ENCODE measurements at places on chromosomes 2 and 18.

DNA sequence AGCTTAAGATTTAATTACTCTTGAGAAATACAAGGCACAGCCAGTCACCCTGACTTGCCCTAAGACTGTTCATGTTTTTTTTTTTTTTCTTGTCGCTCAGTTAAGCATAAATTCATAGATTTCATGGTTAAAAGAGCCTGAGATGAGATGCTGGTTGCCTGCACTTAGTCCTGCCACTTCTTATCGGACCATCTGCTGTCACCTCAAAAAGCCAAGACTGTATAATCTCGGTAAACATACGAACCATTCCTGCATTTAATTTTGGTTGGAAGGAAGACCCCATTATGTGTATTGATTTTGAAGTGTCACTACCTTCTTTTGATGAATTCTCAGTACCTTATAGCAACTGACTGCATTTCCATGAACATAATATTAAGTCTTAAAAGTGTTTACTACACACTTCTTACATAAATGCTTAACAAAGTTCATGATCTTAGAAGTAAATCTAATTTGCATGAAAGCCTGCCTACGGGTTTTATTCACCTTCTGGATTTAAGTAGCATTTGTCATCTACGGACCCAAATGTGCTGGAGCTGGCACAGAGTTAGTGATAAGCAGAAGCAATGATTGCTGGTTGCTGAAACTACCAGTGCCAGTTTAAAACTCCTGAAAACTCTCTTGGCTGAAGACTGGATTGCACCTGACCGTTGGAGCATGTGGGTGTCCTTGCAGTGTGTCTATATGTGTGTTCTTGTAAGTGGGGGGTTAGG lies 843.4 kb downstream of the TMEM182 start:
- no peak for DNase-seq

DNA sequence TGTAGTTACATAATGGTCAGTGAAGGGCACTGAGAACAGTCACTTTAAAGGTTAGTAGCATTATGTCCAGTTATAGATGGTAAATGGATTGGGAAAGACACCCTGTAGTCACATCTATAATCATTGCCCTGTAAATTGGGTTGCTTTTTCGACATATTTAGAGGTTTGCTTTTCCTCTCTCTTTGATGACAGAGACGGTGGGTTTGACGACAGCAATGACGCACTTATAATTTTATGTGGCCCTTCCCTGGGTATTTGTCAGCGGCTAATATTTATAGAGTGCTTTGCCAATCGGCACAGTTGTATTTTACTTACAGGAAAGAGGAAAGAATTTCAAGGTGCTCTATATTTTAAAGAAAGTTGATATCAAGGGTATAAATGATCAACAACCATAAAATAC lies 2.8 kb downstream of the CPS1 start:
- DNase-seq = no peak

DNA sequence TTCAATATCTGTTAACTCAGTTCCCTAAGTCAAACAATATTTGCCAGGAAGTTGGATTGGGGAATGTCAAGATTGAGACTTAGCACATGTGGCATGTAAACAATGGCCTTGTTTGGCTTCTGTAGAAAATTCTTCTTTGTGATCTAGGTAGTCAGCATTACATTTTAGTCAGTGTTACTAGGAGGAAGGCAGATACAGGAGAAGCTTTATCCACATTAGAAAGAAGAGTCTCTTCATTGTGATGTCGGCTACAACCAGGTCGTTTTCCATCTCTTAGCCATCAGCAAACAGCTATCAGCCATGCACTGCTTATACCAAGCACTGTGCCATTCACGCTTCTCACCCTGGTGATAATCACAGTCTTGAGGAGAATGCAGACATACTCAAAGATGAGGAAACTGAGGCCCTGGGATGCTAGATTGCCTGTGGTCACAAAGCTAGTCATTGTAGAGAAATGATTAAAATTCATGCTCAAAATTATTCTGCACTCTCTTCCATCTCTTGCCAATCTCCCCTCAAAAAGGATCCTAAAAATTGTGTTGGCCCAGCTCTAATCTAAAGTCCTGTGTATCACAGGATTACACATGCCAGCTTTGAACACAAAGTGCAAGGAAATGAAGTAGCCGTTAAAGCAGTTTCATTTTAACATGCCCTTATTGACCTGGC lies 3.2 kb downstream of the GALNT5 start:
- DNase-seq = no peak

- no peak for DNase-seq
These were observed 129.9 kb downstream of the PRPF40A start for GRCh38 chr2:152587187-152587947.

DNA sequence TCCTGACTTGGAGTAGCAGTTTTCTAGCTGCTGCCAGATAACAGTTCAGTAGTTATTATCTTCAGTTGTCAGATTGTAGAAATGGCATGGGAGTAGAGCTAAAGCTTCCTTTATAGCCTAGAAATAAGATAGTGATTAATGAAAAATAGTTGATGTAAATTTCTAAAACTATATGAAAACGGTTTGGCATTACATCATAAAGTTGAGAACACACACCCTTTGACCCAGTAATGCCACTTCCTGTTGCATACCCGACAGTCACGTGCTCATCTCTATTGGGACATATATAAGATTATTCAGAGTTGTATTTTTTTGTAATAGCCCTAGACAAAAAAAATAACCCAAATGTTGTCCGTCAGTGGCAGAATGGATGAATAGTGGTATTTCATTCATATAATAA lies 39.4 kb upstream of the ASB1 start:
- DNase-seq = no peak

DNA sequence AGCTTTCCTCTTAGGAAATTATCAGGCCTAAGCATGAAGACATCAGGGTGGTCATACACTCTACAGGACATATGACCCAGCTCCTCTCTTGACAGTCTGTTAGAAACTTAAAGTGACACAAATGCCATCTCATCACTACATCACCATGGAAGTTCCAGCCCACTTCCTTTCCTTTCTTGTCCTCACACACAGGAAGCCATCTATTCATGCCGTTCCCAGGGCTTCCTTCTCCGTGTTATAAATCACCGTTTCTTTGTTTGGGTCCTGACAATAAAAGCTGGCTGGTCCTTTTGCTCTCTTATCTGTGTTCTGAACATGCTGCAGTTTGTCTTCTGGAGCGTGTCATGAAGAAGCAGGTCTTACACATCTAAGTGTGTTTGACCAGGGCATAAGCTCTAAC lies 692.1 kb upstream of the CELF4 start:
- peak; percentile 19 for DNase-seq

DNA sequence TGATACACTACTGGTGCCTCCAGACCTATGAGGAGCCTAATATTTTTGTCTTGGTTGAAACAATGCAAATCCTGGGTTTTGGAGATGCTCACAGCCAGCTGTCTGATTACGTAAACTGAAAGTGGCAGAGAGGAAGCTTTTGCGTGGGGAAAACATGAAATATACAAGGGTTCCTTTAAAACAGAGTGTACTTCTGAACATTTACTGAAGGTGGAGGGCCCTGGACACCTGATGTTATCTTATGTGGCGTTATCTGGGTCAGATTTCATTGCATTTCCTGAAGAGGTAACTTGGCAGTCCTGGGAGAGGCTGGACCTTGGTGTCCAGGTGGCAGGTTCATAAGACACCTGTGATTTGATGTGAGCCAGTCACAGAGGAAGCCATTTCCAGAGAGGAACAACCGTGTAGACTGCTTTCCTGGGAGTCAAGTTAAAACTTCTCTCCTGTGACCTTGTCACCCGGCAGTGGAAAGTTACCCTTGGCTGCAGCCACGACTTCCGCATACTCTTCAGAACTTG lies 105.0 kb downstream of the NEDD4L start:
- peak; percentile 79 for DNase-seq

DNA sequence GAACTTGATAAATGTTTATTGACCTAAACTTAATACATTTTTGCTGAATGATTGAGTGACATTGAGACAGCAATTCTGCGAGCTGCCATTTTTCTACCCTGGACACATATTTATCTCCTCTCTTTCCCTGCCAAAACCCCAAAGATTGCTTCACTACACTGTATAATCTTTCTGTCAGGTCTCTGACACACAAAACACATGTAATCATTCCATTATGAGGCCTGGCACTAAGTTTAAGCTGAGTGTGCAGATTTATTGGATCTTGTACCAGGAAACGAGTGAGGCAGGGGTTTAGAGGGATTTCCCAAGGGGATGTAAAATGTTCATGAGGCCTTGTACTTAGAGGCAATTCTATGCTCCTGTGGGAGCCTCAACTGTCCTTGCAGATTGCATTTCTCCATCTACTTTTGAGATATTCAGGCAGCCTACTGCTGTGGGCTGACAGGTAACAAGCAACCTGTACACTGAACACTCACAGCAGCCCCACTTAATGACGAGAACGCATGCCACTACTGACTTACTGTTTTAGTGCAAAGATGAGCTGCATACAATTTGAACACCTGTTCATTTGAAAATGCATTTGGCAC lies 13.7 kb upstream of the OSR1 start:
- DNase-seq = no peak

DNA sequence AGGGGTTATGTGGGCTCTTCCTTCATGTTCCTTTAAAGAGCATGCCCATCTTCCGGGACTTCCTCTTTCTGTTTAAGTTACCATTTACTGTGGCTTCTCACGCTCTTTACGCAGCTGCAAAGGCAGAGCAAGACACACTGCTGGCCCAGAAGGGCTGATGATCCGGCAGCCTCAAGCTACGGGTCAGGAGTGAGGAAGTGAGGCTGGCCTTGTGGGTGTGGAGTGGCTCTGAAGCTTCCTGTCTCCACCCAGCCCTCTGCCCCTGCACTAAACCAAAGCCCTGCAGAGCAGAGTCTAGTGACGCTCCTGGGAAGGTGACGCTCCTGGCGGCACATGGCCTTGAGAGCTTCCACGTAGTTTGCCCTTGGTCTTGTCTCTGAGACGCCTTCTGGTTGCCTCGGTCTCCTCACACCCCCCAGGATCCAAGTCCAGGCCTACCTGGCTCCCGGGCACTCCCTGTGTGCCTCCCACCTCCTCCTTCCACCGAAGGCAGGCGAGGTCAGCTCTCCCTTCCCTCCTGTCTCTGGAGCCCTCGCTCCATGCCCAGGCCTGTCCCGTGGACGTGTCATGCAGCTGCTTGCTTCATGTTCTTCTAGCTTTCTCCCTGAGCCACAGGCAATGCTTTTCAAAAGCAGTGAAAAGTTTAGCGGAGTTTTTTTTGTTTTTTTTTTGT lies 50.3 kb downstream of the ARL4C start:
- no peak for DNase-seq

GRCh38 chr2:231290321-231291015 lies 92.0 kb downstream of the ARMC9 start:
- DNase-seq = no peak

- DNase-seq = no peak
These were observed 117.8 kb upstream of the SPRED2 start for GRCh38 chr2:65550246-65550645.

Measured in NCI-H146 (cell line).